ENCODE measurements at places on chromosomes 3 and 15.
A peak's percentile ranks its signal among the peaks of the same experiment; 100 is the strongest.

DNA sequence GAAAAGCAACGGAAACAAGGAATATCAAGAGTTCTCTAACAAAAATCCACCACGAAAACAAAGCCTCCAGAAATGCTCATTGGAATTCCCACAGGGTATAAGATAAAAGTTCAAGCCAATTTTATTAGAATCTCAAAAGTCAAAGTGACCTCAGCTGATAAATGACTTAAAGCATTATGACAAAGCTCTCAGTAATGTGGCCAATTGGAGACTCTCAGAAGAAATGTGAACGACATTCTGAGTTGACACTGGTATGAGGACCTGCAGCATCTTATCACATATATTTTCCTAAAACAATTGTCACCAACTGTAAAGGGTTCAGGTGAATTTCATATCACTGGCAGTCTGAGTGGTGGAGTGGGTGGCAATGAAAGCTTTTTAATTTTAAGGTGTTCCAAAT is 199.1 kb downstream of the FOXP1 start:
- no peak for DNase-seq

DNA sequence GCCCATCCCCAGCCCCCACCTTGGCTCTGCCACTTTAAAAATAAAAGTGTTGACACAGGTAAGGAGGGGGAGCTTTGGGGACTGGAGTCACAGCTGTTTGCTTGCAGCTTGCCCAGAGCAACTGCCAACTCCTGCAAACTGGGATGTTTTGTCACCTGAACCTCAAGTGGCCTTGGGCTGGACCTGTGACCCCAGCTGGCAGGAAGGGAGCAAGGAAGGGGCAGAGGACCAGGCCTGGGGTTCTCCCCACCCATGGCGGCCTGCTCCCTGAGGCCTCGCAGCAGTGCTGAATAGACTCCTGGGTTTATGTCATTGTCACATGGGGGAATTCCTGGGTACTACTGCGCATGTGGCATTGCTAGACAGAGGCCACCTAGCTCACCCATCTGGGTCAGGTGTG is 246.9 kb upstream of the TLE3 start:
- DNase-seq = no peak

GRCh38 chr15:81106560-81106959 is 27.5 kb upstream of the CFAP161 start:
- peak; percentile 48 for DNase-seq

DNA sequence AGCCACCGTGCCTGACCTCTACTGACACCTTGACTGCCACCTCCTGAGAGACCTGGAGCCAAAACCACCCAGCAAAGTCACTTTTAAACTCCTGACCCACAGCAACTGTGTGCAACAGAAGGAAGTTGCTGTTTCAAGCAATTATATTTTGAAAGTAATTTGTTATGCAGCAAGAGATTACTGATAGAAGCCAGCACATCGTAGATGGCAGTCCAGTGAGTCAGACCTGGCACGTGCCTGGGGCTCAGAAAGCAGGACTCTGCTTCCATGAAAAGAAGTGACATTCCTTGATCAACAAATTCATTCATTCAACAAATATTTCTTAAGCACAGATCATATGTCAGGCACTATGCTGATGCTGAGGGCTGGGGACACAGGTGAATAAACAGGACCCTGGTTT is 5.7 kb upstream of the CSPG4 start:
- DNase-seq = no peak

DNA sequence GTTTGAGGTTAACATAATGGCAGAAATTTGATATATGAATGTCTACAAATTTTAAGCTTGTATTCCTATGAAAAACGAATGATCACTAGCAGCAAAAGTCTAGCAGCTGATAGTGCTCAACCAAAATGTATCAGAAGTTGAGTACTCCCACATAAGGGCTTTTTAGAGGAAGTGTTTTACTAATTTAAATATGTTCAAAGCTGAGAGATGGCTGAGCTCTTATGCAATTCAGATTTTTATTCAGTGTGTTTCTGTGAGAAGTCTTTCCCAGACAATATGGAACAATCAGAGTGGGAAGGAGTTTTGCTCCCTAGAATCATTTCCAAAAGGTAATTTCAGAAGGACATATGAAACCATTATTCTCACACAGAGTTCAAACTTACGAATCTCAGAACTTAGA is 327.0 kb downstream of the ZPLD1 start:
- DNase-seq = no peak

- no peak for DNase-seq
These were observed 46.4 kb downstream of the MORC1 start for GRCh38 chr3:109071350-109072142.

- DNase-seq = no peak
These were observed 100.2 kb downstream of the VPS8 start for GRCh38 chr3:184912163-184912562.

DNA sequence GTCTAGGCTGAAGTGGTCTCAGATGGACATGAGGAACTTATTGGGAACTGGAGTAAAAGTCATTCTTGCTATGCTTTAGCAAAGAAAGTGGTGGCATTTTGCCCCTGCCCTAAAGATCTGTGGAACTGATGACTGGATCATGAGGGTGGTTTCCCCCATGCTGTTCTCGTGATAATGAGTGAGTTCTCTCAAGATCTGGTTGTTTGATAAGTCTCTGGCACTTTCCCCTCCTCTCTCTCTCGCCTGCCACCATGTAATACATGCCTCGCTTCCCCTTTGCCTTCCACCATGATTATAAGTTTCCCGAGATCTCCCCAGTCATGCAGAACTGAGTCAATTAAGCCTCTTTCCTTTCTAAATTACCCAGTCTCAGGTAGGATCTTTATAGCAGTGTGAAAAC is 11.5 kb upstream of the MLF1 start:
- DNase-seq = no peak

Data from stimulated activated naive CD8-positive, alpha-beta T cell treated with anti-CD3 and anti-CD28 coated beads, Interleukin-15, Interleukin-2, amounts not matched to agents 100 U/mL and 50 U/mL, for 24 hours (primary cell).